ENCODE measurements at places on chromosomes 3 and 15. TPM values are rescaled to one million over a fixed set of nuclear protein-coding genes. Genes with fewer than 3 reads are reported as not detected.
A peak's percentile ranks its signal among the peaks of the same experiment; 100 is the strongest.

TUSC7 gene
- not detected for polyA plus RNA-seq

GNAT1 gene
- polyA plus RNA-seq, result 0.23 TPM

SLC28A2 gene
- polyA plus RNA-seq, result not detected

XCR1 gene
- 0.54 TPM for polyA plus RNA-seq

CNTN3 gene
- 12.9 TPM for polyA plus RNA-seq

GRCh38 chr15:68499620-68500312 lies 67.8 kb upstream of the ITGA11 start:
- DNase-seq, result no peak

DNA sequence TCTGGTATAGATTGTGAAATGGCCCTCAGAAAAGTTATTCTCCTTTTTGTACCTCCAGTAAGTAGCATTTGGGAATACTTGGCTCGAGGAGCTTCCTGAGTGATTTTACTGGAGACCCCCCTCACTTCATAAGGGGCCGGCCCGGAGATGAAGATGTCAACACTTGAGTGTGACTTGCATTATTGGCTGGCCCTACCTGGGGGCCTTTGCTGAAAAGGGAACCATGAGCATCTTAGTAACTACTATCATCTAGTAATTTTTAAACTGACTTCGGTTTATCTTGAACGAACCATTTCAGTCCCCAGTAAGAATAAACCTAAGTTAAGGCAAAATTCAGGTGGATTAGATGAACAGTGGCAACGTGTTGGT lies 1.3 kb downstream of the FAIM start:
- DNase-seq, result no peak

DNA sequence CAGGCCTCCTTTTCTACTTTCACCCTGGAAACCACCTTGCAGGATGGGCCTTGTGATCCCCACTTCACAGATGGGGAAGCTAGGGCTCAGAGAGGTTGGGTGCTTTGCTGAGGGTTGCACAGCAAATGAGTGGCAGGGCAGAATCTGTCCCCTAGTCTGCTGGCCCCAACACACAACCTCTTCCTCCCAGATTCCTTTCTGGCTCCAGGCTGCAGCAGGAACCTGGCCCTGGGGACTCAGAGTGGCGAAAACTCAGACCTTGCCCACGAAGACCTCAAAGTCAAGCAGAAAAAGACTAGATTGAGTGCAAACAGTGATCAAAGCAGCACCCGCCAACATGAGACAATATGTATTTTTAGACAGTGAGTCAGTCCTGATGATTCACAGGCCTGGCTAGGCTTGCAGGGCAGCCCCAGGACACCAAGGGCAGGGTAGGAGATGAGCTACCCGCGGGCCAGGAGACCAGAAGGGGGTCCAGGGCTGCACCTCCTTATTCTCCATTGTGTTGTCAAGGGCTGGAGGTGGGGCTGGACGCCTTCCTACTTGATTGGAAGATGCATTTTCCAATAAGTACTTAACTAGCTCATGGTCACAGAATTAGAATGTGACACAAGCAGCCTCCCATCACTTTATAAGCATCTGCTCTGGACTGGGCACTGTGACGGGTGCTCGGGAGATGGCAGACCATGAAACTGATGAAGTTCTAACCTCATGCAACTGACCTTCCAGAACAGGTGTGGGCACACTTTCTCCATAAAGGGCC lies 23.9 kb downstream of the GOLGA6L2 start:
- DNase-seq, result no peak

GRCh38 chr15:72227720-72228119 lies 3.3 kb downstream of the PKM start:
- DNase-seq, result no peak

- no peak for DNase-seq
These were observed 11.2 kb downstream of the DENND6A start for GRCh38 chr3:57681691-57682090.

GRCh38 chr15:92812271-92812670 lies 87.9 kb upstream of the CHD2 start:
- DNase-seq, result no peak

GRCh38 chr15:71485094-71485693 lies 325.2 kb upstream of the NR2E3 start:
- no peak for DNase-seq

- no peak for DNase-seq
These were observed 27.9 kb downstream of the PLCL2 start for GRCh38 chr3:16912400-16913263.

- no peak for DNase-seq
These were observed 83.1 kb downstream of the DNAJB8 start for GRCh38 chr3:128383316-128384235.

GRCh38 chr15:31078471-31078870 lies 23.1 kb downstream of the TRPM1 start:
- DNase-seq, result no peak

DNA sequence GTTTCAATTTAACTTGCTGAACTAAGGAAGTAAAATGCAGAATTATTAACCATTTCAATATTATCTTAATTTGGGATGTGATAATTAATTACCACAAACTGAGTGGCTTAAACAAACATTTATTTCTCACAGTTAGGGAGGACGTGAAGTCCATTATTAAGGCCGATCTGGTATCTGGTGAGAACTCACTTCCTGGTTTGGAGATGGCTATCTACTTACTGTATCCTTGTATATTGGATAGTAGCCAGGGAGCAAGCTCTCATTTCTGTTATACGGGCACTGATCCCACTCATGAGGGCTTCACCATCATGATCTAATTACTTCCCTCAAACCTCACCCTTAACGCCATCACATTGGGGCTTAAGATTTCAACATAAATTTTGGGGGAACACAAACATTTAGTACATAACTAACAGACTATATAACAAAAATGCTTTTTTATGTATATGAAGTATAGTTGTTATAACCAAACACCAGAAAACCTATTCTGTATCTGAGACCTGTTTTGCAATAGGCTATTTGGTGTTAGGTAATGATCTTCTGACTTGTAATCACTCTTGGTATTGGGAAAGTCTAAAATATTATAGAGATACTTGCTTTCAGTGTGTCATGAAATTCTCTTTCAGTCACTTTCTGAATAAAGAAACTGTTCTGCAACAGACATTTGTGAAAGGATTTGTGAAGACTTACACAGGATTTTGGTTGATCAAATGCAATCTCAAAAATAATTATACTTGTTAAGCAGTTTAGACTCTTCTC lies 4.7 kb upstream of the KPNA4 start:
- DNase-seq, result no peak

DNA sequence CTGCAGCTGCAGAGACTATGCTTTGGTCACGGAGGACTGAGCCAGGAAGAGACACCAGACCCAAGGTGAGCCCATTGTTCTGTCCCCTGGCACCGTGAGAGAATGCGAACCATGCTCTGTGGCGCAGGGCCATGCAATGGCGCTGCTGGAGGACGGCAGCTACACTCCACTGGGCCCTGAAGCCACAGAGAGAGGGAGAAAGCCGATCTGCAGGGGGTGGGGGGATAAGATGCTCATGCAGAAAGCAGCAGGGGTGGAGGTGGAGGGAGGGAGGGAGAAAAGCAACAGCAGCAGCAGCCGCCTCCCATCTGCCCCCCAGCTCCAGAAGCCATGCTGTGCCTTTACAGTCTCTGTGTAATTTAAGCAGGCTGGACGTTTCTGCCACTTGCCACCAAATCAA lies 5.3 kb downstream of the BDH1 start:
- no peak for DNase-seq

DNA sequence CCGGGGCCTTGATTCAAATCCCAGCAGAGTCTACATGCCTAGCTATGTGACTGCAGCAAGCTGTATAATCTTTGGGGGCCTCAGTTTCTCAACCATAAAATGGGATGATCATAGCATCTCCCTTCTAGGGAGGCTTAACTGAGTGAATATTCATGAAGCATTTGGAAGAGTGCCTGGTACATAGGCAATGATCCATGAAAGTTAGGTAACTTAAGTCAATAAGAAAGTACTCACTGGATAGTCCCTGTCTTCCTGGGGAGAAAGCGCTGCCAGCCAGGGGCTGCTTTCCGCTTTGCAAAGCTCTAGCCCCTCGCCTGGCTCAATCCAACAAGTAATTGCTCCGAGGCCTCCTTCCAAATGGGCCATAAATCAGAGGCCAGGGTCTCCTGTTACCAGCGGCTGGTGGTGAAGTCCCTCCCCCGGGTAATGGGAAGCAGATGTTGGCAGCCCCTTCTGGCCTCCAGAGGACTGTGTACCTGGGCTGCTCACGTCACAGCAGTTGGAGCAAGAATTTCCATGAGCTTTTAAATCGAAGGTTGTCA lies 521.9 kb upstream of the PROK2 start:
- DNase-seq, result peak; percentile 45

GRCh38 chr15:59904450-59905135 lies 99.5 kb upstream of the FOXB1 start:
- DNase-seq, result no peak

DNA sequence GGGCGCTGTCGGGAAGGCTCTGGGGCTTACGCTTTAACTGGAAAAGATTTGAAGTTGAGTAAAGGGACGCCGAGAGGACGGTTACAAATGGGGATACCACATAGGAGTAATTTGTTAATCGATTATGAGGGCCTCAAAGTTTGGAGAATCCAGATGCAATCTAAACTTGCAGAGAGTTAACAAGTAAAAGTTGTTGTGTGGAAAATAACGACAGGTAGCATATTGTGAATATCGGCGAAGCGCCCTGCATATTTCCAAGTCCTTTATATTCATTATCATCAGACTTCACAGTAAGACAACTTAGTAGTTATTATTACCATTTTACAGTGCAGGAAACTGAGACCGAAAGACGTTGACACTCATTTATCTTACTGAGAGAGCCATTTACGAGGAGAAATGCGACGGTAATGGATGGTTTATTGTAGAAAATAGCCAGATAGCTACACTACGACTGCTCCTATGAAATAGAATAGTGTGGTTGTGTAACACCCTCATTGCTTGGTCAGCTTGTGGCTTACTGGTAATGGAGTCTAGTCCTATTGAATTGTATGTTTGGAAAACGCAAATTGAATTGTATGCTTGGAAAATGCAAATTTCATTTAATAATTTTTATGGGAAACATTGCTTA lies 700 bp downstream of the MKRN2 start:
- DNase-seq, result peak; percentile 13

- DNase-seq, result no peak
These were observed 9.7 kb upstream of the ARID3B start for GRCh38 chr15:74531144-74531811.

GRCh38 chr3:129937717-129938116 lies 36.8 kb upstream of the TRH start:
- DNase-seq, result no peak

DNA sequence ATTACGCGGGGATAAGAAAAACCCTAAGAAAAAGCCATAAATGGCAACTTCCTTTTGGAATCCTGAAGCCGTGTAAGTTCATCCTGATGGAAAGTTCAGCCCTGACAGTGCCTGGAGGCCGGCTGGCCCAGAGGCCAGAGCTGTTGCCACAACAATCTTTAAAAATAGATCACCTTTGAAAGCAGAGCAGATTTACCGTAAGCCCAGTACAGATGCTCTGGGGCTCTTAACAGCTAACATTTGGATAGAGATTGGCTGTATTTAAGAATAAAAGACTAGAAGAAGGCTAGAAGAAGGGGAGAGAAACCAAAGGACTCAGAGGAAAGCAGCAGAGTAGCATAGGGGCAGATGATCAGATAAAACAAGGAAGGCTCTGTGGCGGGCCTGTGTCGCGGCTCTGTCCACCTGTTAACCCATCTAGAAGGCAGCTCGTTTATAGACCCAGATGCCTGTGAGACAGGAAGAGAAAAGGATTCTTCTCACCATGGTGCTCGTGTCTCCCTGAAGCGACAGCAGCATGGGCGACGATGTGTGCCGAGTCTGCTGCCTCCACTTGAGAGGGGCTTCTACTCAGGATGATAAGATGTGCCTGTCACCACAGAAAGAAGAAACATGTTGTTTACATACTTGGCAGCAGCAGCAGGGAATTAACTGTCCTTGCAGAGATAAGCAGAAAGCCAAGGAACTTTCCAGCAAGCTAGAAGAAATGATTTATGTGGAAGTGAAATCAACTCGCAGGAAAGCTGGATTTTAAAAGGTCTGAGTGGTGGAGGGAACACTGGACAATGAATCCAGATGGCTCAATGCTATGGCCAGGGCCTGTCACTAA lies 69.9 kb downstream of the SYNM start:
- no peak for DNase-seq

- no peak for DNase-seq
These were observed 20.4 kb upstream of the MAP6D1 start for GRCh38 chr3:183845608-183846288.

GRCh38 chr15:25860885-25861866 lies 2.0 kb downstream of the ATP10A start:
- DNase-seq, result no peak

DNA sequence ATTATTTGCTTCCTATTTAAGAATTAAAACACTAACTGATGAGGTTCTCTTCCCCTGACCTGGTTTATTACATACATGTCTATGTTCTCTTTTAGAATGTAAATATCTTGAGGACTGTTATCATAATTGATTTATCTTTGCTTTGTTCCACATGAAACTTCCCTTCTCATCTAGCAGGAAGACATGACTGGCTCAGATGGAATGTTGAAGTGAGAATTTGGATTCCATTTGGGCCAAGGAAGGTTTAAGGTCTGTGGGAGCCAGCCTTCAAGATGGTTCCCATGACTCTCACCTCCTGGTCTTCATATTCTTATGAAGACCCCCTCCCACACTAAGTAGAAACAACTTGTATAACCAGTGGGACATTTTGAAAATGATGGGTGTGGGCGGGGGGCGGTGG lies 222.2 kb upstream of the GADL1 start:
- DNase-seq, result no peak

- DNase-seq, result no peak
These were observed 158.7 kb downstream of the GBE1 start for GRCh38 chr3:81602781-81603180.

DNA sequence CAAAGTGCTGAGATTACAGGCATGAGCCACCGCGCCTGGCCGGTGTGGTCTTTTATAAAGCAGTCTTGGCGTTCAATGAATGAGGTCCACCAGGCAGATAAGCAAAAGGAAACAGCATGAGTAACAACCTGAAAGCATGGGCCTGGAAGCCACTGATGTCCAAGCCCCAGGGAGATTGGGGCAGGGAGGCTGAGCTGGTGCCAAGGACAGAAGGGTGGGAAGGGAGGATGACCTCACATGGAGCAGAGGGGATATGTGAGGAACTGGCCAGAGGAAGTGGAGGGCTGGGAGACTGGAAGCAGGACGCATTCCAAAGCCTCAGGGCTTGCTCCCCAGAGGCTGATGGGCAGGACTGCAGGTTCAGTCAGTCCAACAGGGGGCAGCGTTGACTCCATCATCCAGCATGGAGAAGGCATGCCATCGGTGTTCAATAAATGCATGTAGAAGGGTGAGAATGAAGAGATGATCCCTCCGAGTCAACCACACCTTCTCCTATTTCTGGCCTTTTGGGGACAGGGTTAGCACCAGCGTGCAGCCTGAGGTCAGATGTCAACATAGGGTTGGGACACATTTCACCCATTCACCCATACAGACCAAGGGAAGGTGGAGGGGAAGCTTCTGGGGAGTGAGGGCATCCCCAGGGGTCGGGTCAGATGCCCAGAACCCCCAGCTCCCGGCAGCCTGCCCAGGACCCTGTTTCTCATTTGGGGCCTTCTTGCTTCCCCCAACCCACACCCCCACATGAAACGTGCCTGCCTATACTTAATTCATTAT lies 14.8 kb downstream of the MYL3 start:
- DNase-seq, result no peak

All from muscle of arm (tissue), 14 donors.